Hematopoietic multipotent progenitor cell treated with erythropoietin and hydrocortisone succinate and interleukin-3 and kit ligand, for 8 days (in vitro differentiated cells): ENCODE measurements at places on chromosomes 7 and 10.

- DNase-seq: no peak
Observed at GRCh38 chr10:93245147-93245546, 171.5 kb downstream of the CYP26A1 start.

GRCh38 chr10:97150616-97151015 is 35.1 kb downstream of the SLIT1 start:
- no peak for DNase-seq

GRCh38 chr7:28447071-28447470 is 34.8 kb downstream of the CREB5 start:
- DNase-seq: no peak

DNA sequence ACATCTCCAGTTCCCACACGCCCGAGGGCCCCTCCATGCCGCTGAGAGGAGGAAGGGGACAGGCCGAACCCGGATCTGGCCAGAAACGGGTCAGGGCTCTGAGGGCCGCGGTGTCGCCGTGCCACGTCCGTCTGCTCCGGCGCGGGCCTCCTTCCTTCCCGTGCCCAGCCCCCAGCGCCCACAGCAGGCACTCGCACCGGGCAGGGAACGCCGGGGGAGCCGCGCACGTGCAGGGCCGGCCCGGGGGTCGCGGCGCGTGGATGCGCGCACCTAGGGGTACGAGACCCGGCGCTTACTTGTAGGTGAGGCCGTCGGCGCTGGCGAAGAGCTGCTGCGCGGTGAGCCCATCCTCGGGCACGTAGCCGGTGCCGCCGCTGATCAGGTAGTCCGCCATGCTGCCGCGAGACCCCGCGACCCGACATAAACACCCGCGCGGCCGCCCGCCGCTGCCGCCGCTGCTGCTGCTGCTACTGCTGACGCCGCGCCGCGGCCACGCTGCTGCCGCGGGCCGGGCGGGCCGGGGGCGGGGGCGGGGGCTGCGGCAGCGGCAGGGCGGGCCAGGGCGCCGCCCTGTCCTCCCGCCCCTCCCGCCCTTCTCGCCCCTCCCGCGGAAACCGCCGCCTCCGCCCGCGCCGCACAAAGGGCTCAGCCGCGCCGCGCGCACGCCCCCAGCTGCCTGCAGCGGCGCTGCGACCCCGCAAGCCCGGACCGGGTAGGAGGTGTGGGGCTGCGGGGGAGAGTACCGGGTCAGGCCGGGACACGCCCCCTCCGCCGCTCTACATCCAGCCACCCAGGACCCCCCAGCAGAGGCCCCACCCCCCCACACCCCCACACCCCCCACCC is 4.1 kb downstream of the IMPDH1 start:
- DNase-seq: peak; percentile 47

GRCh38 chr10:13719425-13719824 is 132.7 kb downstream of the PRPF18 start:
- DNase-seq: no peak

DNA sequence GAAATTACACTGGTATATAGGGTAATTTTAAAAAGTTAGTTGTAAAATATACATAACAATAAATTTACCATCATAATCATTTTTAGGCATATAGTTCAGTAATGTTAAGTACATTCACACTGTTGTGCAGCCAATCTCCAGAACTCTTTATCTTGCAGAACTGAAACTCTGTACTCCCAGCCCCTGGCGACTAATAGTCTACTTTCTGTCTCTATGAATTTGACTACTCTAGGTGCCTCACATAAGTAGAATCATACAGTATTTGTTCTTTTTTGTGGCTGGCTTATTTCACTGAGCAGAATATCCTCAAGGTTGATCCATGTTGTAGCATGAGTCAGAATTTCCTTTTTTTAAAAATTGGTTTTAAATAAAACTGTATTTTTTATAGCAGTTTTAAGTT is 41.4 kb downstream of the NRF1 start:
- no peak for DNase-seq

DNA sequence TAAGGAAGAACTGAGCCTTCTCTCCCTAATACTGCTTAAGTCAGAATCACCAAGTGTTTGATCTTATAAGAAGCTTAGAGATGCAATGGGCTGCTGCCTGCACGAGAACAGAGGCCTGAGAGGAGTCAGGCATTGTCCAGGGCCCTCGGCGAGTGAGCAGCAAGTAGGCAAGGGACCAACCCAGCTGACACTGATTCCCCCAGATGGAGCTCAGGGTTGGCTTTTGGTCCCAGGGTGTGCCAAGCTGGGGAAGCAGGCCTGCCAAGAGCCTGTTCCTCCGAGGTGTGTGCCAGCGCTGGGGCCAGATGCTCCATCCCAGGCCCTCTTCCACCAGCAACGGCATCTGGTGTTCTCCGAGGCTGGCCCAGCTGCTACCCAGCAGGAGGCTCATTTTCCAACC is 222.0 kb upstream of the ZMIZ1 start:
- DNase-seq: no peak

- no peak for DNase-seq
Observed at GRCh38 chr7:137025469-137026175, 157.2 kb downstream of the CHRM2 start.

- DNase-seq: no peak
Observed at GRCh38 chr7:118183428-118183785, 557 bp upstream of the LSM8 start.

DNA sequence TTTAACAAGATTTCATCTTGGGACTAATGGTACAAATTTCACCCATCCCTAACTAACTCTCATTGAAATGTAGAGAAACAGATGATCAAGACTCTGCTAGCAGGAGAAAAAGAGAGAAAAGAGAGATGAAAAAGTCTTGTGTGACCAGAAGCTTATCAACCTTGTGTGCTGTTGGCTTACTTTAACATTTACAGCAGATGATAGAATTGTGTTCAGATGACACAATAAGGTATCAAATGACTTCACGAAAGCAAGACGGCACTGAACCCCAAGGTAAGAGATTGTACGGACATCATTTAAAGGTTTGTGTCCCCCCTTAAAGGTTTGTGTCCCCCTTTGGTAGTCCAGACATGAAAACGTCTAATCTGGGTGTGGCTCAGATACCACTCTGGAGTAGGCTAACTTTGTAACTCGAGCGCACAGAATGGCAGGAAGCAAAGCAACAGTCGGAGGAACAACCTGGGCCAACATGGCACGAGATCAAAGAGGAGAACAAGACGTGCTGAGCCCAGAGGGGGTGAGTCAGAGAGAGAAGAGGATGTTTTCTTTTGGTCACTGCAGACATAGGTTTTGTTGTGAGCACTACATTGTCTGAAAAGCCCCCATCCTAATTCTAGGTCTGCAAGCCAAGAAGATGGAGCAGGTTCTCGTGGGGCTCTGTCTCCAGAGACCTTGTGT is 10.4 kb upstream of the LMBR1 start:
- no peak for DNase-seq

GRCh38 chr10:27157150-27157549 is 2.0 kb downstream of the MASTL start:
- DNase-seq: no peak

DNA sequence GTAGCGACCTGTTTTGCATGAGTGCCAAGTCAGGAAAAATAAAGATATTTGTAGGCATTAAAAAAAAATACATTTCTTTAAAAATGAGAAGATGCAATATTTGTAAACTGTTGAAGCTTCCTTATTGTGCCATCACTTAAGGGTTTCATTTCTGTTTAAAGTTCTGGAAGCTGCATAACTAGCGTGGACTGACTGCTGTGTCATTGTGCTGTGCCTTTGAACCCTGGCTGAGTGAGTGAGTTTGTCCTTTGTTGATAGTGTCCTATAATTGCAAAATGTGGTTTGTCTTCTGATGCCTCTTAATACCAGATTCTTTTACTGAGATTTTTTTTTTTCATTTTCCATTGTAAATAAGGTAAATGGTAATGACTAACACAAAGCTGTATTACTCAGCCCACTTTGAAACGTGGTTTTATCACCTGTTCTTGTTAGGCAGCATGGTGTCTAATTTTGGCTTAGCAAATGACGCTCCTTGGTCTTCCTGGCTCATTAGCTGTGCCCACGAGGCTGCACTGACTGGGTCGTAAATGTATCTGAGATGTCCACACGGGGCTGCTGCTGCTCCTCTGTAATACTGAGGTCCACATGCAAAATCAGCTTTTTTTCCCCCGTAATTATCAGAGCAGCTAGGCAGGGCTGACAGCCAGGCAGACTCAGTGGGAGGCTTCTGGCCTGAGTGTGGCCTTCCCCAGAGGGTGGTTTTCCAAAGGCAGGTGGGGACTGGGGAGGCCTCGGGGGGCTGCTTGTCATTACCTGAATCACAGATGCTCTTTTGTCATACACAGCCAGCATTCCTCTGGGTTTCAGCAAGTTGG is 14.8 kb downstream of the ZSCAN25 start:
- peak; percentile 43 for DNase-seq

DNA sequence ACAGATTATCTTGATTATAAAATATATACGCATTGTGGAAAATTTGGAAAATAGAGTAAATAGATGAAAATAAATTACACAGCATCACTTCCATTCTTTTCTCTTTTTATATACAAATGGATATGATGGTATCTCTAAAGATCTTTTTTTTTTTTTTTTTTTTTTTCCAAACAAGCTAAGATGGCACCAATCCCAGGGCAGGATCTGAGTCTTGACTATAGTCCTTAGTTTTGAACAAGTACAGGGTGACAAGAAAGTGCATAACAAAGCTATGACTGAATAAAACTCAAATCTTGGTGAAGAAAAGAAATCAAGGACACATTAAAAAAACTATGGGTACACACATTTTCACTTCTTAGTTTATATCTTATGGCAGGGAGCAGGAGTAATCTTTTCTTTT is 42.6 kb upstream of the FAM133B start:
- DNase-seq: no peak

DNA sequence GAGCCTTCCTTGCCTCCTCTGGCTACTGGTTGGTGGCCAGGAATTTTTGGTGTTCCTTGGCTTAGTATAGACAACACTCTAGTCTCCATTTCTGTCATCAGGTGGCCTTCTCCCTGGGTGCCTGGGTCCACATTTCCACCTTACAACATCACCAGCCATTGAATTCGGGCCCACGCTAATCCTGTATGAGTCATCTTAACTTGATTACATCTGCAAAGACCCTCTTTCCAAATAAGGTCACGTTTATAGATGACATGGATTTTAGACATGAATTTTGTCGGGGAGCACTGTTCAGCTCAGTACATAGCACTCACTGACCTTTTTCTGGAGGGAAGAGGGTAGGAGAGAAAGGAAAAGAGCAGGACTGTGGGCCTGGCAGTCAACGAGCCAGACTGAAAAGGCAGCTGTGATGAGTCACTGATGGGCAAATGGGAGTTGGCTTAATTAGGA is 39.4 kb downstream of the MMRN2 start:
- DNase-seq: no peak

GRCh38 chr10:125012851-125013528 is 71.1 kb downstream of the ZRANB1 start:
- no peak for DNase-seq

DNA sequence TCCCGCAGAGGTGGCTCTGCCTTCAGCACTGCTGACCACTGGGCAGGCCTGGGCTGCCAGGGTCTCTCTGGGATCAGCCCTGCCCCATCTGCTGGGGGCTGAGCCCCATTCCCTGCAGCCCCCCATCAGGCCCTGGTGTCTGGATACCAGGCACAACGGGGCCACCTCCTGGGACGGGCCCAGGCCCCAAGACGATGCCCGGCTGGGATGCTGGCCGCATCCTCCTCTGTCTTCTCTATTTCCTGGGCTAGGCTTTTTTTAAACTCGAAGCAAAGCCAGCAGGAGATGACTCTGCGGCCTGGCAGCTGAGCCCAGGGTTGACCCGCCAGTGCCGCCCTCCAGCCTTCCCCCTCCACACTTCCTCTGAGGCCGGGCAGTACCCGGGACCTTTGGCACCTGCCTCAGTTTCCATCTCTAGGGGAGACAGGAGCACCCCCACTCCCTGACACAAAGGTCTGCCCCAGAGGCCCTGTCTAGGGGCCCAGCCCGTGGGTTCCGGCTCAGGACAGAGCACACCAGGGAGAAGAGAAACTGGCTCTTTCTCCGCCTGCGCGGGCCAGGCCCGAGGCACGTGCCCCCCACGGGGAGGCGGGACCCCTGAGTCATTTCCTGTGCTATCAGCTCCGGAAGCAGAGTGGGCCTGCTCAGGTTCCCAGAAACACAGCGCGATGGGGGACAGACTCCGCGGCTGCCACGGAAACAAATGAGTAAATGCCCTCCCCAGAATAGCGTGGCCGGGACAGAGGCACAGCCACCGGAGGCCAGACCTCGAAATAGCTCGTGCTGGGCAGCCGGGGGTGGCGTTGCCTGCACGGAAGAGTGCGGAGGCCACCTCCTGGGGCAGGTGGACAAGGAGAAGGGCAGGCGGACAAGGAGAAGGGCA is 84.6 kb upstream of the PDGFA start:
- peak; percentile 87 for DNase-seq

GRCh38 chr7:12970626-12971025 is 283.2 kb downstream of the ARL4A start:
- DNase-seq: no peak

- DNase-seq: no peak
Observed at GRCh38 chr10:99368646-99369045, 39.5 kb downstream of the CNNM1 start.

- DNase-seq: no peak
Observed at GRCh38 chr10:1531883-1532597, 205.3 kb downstream of the ADARB2 start.

DNA sequence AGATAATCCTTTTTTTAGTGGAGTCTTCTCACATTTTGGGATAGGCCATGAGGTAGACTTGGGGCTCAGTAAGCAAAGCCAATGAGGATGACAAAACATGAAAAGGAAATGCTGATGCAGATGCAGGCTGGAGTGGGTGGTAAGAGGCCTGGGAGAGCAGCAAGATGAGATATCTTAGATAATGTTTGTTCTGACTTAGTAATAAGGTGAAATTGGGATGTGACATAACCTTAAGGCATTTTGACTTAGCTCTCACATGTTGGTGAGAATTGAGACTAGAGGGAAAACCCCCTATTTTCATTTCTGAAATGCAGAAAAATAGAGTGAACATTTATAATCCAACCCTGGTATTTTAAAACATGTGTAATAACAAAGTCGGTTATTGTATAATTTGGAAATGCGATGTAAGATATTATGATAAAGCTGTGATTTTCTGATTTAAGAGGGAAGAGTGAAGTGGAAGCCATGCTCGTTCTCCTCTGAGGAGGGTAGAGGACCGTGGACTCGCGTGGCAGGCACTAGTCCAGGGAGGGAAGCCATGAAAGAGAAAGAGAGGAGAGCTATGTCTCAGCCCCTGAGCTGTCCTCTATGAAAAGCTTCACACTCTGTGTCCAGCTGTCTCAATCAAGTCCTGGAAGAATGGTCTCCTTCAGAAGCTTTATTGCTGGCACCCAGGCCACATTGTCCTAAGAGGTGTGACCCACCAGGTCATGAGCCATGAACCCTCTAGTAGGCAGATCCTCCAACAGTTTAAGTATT is 57.3 kb downstream of the ST7 start:
- no peak for DNase-seq

- DNase-seq: no peak
Observed at GRCh38 chr10:48750991-48751390, 66.3 kb downstream of the WDFY4 start.

DNA sequence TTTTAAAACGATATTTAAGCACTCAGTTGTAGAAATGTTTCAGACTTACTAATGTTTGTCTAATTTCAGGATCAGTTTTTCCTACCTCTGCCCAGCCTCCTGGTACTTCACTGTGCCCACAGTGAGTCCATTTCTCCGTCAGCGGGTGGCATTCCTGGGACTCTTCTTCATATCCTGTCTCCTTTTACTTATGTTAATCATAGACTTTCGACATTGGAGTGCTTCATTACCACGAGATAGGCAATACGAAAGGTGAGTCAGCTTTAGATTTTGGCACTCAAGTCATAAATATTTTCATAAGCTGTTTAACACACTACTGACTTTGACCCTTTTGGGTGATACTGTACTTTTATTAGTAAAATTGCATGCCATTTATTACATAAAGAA is 2.1 kb downstream of the ENTPD7 start:
- DNase-seq: no peak
